Activated CD4-positive, alpha-beta T cell treated with anti-CD3 and anti-CD28 coated beads for 24 hours (primary cell): ENCODE measurements at places on chromosomes 11 and 22.

DNA sequence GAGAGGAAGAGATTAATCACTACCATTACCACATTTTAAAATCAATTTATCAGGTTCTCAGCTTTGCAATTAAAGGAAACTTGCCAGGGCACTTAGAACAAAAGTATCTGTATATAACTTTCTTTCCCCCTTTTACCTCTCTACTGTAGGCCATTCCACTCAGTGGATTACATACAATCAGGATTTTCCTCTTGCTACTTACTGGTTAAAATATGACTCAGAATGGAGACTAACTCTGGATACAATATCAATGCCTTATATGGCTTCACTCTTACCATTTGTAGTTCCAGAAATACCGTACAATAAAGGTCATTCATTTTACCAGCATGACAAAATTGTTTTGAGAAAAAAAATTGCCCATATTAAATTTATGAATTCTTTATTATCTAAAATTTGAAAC, 706.8 kb downstream of the KCNA4 start:
- DNase-seq, result no peak

GRCh38 chr22:50299785-50300619, 7.4 kb downstream of the PLXNB2 start:
- DNase-seq, result no peak

GRCh38 chr11:122869622-122870021, 12.9 kb upstream of the JHY start:
- DNase-seq, result no peak

GRCh38 chr11:72613977-72614376, 60.2 kb downstream of the PDE2A start:
- no peak for DNase-seq

- no peak for DNase-seq
Measured at GRCh38 chr11:10294290-10294953, 403 bp upstream of the SBF2 start.

DNA sequence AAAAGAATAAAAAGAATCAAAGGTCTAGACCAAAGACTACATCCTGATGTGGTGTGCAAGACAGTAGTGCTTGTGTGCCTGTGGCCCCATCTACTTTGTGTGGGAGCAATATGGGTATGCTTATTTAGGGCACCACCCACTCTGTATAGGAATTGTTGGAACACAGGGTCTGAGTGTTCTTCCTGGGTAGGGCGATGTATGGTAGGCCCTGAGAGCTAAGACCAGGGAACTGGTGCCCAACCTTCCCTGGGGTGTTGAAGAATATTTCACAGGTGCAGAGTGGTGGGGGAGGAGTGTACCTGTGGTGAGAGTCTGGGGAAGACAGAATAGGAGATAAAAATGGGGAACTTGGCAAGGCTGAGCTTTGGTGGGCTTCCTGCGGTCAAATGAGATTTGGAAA, 41.9 kb downstream of the MICAL2 start:
- no peak for DNase-seq

DNA sequence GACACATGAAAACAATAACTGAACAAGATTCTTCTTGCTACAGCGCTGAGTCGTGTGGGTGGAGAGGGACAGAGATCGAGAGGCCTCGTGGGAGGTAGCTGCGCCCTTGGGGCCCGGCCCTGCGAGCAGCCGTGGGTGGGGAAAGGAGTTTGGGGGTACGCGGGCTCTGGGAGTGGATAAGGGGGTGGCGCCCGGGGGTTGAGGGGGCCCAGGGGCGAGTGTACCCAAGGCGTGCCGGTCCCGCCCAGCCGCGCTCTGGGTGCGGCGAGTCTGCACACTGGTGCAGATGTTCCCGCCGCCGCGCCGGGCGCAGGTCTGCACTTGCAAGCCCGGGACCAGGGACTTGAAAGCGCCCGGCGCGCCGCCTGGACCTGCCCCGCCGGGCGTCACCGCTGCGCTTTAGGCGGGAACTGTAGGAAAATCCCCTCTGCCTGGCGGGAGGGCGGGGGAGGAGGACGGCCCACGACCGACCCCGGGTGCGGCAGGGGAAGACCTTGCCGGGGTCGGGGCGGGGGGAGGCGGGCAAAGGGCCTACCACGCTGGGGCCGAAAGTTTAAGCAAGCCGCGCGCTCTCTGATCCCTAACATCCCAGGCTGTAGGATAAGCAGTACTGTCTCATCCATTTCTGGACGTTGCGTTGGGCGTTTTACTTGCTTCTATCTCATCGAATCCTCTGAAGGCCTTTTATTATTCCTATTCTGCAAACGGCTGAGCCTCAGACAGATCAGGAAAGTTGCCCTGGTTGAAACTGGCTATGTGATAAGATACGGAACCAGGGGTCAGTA, 1.4 kb upstream of the KREMEN1 start:
- DNase-seq, result peak; percentile 23

DNA sequence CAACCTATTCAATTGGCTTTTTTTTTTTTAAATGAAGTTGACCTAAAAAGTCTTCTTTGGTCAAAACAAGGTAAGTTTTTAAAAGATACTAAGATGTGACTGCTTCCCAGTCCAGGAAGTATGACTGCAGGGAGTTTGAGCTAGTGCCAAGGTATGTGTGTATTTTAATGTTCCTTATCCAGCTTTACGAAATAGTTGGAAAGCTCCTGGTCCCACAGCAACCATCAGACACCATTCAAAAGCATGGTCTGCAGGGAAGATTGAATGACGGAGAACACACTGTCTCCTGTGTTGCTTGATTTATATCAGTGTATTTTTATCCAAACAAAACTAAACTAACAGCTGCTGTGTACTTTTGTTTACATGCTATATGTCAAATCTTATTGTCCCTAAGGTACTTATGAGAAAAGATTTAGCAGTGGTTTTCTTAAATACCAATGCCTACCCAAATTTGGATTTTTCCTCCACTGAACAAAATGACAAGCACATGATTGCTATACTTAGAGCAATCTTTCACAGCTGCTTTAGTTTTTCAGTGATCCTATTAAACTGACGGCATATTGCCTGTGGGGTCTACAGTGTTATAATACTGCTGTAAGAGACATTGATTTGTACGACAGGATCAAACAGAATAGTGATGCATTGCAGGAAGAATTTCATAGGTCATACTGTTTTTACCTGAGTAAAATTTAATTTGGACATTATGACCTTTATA, 122.9 kb downstream of the DCDC1 start:
- DNase-seq, result no peak

DNA sequence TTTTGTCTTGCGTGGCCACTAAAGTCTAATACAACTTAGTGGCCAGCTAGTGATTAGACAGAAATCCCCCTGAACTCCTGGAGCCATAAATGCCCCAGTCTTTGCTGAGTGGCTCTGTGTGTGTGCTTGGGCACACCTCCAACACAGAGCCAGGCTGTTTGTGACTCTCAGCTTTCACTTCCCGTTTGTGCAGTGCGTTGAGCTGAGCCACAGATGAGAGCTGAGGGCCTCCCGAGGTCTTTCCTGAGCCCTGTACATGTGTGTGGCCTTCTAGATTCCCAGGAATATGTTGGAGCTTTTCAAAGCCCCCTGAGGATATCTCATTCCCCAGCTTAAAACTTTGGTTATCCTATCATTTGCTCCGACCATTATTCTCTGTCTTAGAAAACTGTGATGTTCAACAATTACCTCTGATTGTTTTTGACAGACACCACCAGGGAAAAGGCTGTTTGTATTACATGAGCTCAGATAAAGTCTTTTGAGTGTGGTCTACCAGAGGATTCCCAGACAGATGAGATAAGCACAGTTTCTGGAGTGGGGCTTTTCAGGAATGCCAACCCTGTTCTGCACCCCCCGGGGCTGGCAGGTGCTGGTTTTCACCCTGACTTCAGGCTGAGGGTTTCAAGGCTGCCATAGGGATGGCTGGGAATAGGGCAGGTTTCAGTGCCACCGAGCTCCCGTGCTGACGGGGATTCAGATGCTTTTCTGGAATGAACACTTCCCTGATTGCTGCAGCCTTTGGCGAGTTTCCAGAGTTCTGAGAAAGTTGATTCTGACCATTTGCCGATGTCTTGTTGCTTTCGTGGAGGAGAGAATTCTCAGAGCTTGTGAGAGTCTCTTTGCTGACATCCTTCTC, 23.8 kb downstream of the IGHMBP2 start:
- DNase-seq, result no peak
